Activated naive CD8-positive, alpha-beta T cell treated with anti-CD3 and anti-CD28 coated beads, Interleukin-2, amount 50 U/mL, for 24 hours (primary cell): ENCODE measurements at places on chromosomes 7 and 10.

DNA sequence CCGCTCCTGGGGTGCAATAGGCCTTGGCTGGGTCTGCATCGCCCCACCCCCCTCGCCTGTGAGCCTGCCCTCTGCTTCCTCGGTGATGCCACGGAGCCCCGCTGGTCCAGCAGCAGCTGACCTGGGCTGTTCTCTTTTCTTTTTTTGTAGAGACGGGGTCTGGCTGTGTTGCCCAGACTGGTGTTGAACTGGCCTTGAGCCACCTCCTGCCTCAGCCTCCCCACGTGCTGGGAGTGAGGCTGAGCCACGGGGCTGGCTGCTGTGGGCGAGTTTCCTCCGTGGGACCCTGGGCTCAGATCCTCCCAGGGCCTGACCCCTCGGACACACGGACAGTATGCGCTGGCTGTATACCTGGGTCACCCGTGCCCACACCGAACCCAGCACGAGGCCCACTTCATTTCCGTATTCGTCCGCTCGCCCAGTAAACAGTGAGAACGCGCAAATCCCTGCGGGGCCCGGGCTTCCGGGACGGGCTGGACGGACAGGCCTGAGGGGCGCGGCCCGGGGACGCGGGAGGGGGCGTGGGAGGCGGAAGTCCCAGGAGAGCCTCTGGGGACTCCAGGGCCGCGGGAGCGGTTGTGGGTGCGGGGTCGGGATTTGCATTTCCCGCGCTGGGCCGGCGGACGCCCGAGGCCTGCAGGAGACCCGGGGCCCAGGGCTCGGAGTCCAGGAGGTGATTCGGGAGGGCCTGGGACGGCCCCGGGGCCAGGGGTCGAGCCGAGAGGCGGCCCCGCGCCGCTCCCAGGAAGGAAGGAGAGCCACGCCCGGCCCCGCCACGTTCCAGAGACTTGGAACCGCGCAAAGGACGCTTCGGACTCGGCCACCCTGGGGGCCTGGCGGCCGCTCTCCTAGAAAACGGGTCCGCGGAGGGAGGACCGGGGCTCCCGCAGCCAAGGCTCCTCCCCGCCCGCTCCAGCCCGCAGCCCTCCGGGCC is 57.7 kb upstream of the DNAJB6 start:
- peaks cover 7% of the 10 kb centered on the region for H3K27me3 ChIP-seq
- H3K36me3 ChIP-seq, result no peaks in the 10 kb centered on the region
- peaks cover 18% of the 10 kb centered on the region for H3K4me1 ChIP-seq
- no peak for DNase-seq

DNA sequence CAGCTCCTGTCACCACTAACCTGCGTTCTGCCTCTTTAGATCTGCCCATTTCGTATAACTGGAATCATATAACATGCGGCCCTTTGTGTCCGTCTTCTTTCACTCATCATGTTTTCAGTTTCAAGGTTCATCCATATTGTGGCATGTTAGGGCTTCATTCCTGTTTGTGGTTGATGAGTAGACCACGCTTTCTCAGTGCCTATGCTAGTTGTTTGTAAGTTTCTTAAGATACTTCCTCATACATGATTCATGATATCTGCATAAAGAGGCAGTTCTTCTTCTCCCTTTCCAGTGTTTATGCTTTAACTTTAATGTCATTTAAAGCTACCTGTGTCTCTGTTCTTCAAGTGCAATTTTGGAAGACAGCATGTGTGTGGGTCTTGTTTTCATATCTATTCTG is 79.5 kb upstream of the FAM20C start:
- peaks cover 38% of the 10 kb centered on the region for H3K27me3 ChIP-seq
- H3K36me3 ChIP-seq, result no peaks in the 10 kb centered on the region
- H3K4me3 ChIP-seq, result no peak overlapping the region
- no peak for DNase-seq
- H3K27ac ChIP-seq, result no peak overlapping the region
- H3K4me1 ChIP-seq, result no peaks in the 10 kb centered on the region

- H3K27me3 ChIP-seq, result peaks cover 10% of the 10 kb centered on the region
- H3K4me3 ChIP-seq, result no peak overlapping the region
- no peaks in the 10 kb centered on the region for H3K36me3 ChIP-seq
- no peak overlapping the region for H3K27ac ChIP-seq
- peaks cover 3% of the 10 kb centered on the region for H3K4me1 ChIP-seq
These were observed 72.7 kb downstream of the TMEM130 start for GRCh38 chr7:98797150-98797549.

- H3K27ac ChIP-seq, result no peak overlapping the region
- no peak overlapping the region for H3K4me3 ChIP-seq
- H3K4me1 ChIP-seq, result no peaks in the 10 kb centered on the region
- no peaks in the 10 kb centered on the region for H3K36me3 ChIP-seq
- no peak for DNase-seq
- H3K27me3 ChIP-seq, result no peaks in the 10 kb centered on the region
These were observed 81.7 kb downstream of the COL28A1 start for GRCh38 chr7:7454000-7454399.

DNA sequence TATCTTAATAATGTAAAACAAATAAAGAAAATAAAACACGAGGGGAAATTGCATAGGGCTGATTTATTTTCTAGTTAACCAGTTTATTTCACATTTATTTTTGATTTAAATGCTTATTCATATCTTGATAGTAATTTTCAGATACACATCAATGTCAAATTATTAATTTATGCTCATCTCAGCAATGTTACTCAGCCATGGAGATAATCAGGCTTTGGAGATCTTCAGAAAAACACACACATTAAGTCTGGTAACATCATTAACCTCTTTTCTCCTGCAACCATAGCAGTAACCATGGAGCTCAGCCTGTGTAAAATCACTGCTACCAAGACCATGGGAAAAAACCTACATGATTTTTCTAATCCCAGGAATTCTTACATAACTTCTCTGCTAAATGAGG is 31.9 kb upstream of the TBX20 start:
- H3K36me3 ChIP-seq, result no peaks in the 10 kb centered on the region
- no peaks in the 10 kb centered on the region for H3K4me1 ChIP-seq
- no peak overlapping the region for H3K27ac ChIP-seq
- no peak overlapping the region for H3K4me3 ChIP-seq

GRCh38 chr10:94038024-94038423 is 44.3 kb downstream of the PLCE1 start:
- no peaks in the 10 kb centered on the region for H3K36me3 ChIP-seq
- DNase-seq, result no peak
- H3K4me1 ChIP-seq, result no peaks in the 10 kb centered on the region
- H3K4me3 ChIP-seq, result no peak overlapping the region
- no peak overlapping the region for H3K27ac ChIP-seq
- no peaks in the 10 kb centered on the region for H3K27me3 ChIP-seq

- no peaks in the 10 kb centered on the region for H3K4me1 ChIP-seq
- DNase-seq, result no peak
- no peak overlapping the region for H3K4me3 ChIP-seq
- H3K36me3 ChIP-seq, result peaks cover 6% of the 10 kb centered on the region
- H3K27ac ChIP-seq, result no peak overlapping the region
- no peaks in the 10 kb centered on the region for H3K27me3 ChIP-seq
These were observed 219.2 kb upstream of the BMPER start for GRCh38 chr7:33685981-33686683.

DNA sequence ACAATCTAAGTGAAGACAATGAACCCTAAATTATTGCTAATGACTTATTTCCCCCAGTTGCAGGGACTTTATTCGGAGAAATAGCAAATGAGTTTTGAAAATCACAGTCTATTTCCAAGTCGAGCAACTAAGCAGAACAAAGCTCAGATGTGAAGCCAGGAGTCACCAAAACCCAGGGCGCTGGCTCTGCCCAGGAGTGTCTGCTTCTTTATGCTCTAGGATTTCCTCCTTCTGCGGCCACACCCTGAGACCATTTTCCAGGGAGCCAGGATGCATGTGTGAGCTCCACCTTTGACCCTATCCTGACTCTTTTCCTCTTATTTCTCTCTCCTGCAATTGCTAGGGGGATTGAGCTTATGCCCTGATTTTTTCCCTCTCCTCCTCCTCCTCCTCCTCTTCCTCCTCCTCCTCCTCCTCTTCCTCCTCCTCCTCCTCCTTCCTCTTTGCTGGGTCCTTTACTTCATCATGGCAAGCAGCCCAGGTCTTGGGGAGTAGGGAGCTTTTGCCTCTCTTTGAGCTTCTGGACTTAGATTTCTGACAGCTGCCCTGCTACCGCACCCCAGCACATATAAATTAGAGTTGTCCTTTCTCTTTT is 234.4 kb downstream of the ARL4A start:
- no peaks in the 10 kb centered on the region for H3K4me1 ChIP-seq
- H3K27ac ChIP-seq, result no peak overlapping the region
- peaks cover 2% of the 10 kb centered on the region for H3K27me3 ChIP-seq
- H3K36me3 ChIP-seq, result no peaks in the 10 kb centered on the region
- no peak overlapping the region for H3K4me3 ChIP-seq

DNA sequence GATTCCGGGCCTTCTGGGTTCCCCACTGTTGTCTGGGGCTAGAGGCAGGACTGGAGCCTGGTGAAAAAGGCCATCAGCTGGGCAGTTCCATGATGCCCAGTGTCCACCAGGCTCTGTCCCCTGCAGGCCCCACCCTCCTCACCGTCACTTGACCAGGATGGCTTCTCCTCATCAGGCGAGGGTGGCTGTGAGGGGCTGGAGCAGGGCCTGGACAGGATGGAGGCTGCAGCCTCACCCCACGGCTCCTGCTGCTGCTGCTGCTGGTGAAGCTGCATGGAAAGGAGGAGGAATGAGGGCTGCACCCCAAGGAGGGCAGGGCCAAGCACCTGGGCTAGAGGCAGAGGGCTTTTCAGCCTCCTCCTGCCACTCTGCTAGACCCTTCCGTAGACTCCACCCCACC is 8.3 kb downstream of the ATG9B start:
- peaks cover 66% of the 10 kb centered on the region for H3K4me1 ChIP-seq
- no peak for DNase-seq
- H3K27me3 ChIP-seq, result peaks cover 20% of the 10 kb centered on the region
- no peak overlapping the region for H3K4me3 ChIP-seq
- no peak overlapping the region for H3K27ac ChIP-seq

DNA sequence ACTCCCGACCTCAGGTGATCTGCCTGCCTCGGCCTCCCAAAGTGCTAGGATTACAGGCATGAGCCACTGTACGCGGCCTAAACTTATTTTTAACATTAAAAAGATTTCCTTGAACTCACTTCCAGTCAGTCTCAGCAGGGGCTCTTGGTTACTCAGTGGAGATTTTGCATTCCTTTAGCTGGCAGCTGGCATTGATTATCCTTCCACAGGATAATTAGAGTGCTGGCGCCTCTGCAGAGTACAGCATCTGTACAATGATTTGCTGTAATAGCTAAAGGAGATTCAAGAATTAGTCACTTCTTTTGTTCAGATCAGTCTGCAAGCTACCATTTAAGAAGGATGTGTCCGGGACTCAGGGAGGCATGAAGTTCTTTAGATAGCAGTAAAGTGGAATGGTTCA is 125.0 kb upstream of the NPY start:
- no peak overlapping the region for H3K27ac ChIP-seq
- DNase-seq, result no peak
- H3K27me3 ChIP-seq, result peaks cover 10% of the 10 kb centered on the region
- H3K4me1 ChIP-seq, result no peaks in the 10 kb centered on the region
- no peak overlapping the region for H3K4me3 ChIP-seq
